ENCODE measurements at places on chromosomes 7 and 10.

- no peak for ATAC-seq
These were observed 60.9 kb downstream of the ANKRD7 start for GRCh38 chr7:118285358-118285757.

DNA sequence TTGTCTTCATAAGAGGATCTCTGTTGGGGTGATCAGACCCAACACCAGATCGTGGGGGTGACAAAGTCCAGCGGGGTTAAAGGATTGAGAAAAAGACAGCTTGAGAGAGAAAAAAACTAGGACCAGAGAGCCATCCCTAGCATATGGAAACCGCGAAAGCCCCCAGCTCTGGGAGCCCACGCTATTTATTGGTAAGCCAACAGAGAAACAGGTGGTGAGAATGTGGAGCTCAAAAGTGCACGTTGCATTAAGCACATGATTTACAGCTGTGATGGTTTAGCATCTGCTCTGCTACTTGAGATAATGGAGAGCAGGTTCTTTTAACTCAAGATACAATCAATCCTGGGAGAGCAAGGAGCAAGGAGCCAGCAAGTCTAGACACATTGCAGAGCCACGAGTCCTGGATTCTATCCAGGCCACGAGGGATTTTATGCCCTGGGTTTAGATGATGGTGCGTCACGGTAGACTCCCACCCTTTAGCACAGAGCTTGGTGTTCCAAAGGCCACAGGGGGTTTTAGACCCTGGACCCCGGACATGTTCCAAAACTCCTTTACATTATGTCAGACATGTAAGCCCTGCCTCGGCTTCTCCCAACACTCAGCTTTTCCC is 755.2 kb upstream of the SORCS1 start:
- no peak for ATAC-seq

DNA sequence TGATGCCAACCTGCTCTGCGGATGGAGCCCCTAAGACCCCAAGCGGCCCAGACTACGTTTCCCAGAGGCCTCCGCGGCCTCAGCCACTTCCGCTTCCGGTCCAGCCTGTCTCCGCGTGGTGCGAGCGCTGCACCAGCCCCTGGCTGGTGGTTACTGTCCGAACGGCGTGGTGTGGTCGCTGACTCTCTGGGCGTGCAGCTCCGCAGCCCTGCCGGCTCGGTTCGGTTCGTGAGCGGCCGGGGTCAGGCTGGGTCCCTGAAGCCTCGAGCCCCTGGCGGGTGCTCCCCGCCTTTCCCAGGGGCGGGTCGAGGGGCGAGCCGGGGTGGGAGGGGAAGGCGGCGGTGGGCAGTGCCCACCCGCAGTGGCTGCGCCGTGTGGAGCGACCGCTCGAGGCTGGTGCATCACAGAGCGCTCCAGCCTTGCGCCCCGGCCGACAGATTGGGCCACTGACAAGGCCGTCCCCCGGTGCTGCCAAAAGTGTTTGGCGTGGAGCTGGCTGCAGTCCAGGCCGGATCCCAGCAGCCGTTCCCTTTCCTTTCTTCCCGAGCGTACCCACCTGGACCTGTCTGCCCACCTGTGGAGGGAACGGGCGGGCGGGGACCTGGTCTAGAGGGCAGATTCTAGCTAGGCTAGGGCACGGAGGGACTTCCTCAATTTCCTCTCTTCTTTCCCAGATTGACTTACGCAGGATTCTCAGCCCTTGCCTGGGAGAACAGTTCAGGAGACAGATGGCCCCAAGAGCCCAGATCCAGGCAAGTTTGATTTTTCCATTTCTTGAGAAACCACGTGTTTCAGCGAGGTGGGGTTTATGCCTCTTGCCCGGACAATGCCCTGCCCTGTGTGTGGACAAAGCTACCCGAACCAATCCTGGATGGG is at the start of gene ZNF485:
TSS of gene ZNF485 (plus strand) at position 116 of the 876 bp plus-strand sequence. CDS start at position 729, 613 bp downstream.
- peak; percentile 97 for ATAC-seq

DNA sequence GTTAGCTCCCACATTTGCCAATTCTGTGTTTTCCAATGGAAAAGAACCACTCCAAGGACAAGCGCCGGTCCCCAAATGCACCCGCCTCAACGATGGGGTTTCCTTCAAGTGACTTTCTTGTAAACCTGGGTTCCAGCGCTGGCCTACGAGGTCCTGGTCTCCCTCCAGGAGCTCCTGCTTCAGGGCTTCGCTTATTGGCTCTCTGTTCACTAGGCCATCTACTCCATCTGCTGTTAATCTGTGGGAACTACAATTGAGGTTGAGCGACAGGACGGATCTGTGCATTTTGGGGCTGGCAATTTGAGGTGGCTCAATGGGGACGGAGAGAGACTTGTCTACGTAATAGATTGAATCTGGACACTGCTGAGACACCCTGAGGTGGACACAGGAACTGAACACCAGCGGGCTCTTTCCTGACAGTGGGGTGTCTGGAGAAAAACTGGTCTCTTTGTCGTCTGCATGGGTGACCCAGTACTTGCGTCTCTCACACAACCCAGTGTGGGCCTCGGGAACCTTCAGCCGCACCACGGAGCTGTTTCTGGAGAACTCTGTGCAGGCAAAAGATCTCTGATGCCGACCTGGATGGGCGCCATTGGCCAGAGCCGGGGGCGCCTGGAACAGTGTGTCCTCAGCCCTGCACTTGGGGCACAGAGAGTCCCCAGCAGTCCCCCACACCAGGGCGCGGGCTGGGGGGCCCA is 115.9 kb upstream of the ADAM12 start:
- ATAC-seq = peak; percentile 55

GRCh38 chr7:155534691-155535090 is 11.7 kb downstream of the CNPY1 start:
- no peak for ATAC-seq

GRCh38 chr7:157762824-157763223 is 426.0 kb downstream of the DNAJB6 start:
- no peak for ATAC-seq

GRCh38 chr10:70592746-70593512 is 9.6 kb downstream of the PRF1 start:
- ATAC-seq = no peak

DNA sequence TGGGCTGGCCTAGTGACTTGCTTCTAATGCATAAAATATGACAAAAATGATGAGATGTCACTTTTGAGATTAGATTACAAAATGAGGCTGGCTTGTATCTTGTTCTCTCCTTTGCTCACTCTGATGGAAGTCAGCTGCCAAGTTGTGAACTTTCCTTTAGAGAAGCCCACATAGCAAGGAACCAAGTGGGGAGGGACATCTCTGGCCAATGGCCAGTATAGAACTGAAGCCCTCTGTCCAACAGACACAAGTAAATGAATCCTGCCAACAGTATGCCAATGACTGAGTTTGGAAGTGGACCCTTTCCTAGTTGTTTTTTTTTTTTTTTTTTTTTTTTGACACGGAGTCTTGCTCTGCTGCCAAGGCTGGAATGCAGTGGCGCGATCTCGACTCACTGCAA is 3.3 kb downstream of the ZC3HC1 start:
- no peak for ATAC-seq

DNA sequence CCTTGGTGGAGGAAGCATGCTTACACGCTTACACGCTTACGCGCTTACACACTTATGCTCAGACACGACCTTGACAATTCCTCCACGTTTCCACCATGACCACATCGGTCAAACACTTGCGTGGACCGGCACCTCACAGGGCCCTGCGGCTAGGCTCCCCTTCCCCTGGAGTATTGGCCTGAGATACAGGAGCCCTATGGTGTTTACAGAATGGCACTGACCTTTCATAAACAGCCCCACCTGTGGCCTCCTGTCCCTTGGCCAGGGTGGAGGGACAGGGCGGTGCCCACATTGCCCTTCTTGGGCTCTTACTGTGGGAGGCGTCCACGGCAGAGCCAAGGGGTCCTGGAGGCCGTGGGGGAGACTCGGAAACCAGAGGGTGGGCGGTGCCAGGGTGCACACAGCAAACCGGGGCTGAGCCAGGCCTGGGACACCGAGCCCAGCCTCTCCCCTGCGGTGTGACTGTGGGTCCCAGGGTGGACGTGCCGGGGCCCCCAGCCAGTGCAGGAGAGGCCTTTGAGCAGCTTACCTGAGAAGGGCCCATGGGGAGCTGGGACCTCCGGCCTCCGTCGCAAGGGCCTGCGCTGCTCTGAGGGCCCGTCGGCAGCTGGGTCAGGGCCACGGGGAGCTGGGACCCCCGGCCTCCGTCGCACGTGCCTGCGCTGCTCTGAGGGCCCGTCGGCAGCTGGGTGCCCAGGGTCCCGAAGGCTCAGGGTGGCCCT is 44.2 kb upstream of the FOXL3 start:
- ATAC-seq = no peak

GRCh38 chr7:50754241-50754640 is 28.5 kb downstream of the GRB10 start:
- no peak for ATAC-seq

- ATAC-seq = peak; percentile 47
These were observed 613 bp downstream of the OAT start for GRCh38 chr10:124417895-124418725.

DNA sequence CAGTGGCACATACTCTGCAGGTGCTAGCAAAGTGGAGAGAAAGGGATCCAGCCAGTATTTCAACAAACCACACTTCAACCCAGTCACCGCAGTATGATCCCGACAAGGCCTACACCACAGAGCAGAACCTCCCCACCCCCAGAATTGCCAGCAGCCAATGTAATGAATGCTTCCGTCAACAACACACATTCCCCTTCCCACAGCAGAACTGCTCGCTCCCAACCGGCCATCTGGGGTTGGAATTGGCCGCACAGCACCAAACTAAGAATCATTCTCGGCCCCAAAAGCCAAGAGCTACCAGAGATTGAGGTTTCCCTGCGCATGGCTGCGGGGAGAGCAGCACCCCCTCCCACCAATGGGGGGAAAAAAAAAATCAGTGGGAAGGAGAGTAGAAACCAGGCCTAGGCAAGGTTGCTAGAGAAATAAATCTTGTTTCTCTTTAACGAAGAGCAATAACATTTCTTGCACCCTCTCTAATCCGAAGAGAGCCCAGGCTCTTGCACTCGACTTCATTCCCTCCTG is 1.1 kb downstream of the WASL start:
- peak; percentile 33 for ATAC-seq

- no peak for ATAC-seq
These were observed 149.7 kb downstream of the CELF2 start for GRCh38 chr10:11167233-11167966.

DNA sequence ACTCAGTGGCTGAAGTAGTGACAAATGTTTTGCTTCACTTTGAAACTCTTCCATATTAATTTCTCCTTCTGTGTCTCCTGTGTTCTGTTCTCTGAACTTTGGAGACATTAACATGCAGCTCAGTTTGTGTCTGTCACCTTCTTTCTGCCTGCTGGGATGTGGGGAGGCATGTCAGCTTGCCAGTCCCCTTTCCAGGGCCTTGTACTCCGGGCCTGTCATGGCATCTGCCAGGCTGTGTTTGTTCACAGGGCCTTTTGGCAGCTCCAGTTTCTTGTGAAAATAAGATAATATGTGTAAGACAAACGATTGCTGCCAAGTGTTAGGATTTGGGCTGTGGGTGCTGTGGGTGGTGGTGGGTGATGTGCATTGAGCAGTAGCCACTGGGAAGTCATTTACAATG is 76.1 kb upstream of the ELMO1 start:
- no peak for ATAC-seq

GRCh38 chr7:6438427-6438826 is 9.3 kb downstream of the DAGLB start:
- no peak for ATAC-seq

GRCh38 chr7:70372768-70373515 is 759.0 kb upstream of the GALNT17 start:
- no peak for ATAC-seq

- peak; percentile 28 for ATAC-seq
These were observed 119.1 kb downstream of the PFKFB3 start for GRCh38 chr10:6321880-6322279.

DNA sequence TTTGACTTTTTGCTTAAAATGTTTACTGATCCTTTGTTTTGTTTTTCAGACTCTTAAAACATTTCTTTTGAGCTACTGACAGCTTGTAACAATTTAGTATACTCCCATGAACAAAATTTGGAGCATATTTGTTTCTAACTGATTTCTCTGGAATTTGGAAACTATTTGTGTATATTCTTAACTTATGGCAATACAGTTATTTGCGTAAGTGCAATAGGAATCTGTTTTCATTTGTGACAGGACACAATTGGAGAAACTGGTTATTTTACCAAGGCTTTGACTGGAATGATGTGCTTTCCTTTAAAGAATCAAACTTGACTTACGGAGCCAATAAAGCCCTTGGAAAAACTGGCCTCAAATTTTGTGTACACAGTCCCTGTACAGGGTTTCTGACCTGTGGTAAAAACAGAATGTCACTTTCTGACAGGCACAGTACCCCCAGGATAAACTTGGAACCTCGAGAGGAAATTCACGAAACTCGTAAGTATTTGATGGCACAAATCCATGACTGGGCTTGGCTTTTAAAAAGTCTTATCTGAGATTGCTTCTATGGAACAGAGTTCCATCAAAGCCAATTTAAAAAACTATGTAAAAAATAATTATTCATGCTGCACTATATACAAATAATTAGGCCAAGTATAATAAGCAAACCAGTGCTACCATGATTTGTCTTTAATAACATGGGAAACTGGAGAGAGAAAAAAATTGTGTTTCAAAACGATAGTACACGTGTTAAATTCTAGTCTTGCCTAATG is 70.4 kb downstream of the ST8SIA6 start:
- no peak for ATAC-seq

DNA sequence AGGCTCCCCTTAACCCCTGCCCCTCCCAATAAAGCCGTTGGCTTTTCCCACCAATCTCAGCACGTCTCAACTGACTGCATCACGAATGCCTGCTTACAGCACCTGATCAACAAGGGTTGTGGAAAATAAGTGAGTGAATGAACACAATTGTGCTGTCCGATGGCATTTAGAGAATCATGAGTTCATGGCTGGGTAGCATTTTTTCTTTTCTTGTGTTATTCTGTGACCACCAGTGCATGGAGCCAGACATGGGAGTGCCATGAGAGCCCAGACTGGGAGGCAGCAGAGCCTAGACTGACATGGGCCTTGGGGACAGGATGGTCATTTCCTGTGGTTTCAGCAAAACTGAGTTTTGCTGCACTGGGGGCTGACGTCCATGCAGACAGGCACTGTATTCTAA is 254.1 kb upstream of the IGFBP3 start:
- ATAC-seq = no peak

DNA sequence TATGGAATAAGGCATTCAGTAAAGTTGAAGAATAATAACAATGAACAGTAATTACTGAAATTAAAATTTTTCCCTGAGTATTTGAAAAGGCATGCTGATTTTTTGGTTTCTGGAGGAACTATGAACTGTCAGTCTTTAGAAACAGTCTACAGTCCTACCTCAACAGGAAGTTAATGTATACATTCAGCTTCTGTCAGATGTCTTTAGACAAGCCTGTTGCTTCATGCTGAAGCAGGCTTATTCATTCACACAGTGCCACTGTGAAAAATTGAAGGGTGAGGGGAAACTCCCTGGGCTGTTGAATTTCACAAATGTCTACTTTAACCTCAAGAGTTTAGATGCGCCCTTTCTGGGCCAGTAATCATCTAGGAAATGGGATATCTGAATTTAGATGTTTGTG is 3.5 kb downstream of the NRF1 start:
- peak; percentile 56 for ATAC-seq

- ATAC-seq = peak; percentile 18
These were observed 751 bp upstream of the GTPBP10 start for GRCh38 chr7:90345595-90346335.

- no peak for ATAC-seq
These were observed 736.4 kb upstream of the PHF14 start for GRCh38 chr7:10237306-10237705.

- no peak for ATAC-seq
These were observed 433.1 kb downstream of the HTR7 start for GRCh38 chr10:90424730-90425129.
